ENCODE measurements at places on chromosomes 2 and 18.
A peak's percentile ranks its signal among the peaks of the same experiment; 100 is the strongest.

GRCh38 chr2:236753606-236754270, 184.1 kb downstream of the ACKR3 start:
- DNase-seq: no peak

DNA sequence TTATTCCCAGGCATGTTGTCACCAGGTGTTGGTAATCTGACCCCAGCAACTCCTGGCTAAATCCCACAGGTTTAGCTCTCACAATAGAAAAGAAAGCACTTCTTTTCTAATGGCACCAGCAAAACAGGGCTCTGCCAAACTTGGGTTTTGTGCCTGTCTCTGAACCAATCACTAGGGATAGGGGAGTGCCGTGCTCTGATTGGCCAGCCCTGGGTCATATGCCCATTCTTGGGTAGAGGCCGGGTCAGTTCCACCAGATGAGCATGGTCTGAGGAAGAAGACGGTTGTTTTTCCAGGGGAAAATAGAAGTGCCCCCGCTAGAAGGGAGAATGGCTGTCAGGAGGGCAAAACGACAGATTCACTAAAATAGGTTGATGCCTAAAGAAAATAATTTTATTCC, 14.7 kb downstream of the CDK15 start:
- DNase-seq: no peak

DNA sequence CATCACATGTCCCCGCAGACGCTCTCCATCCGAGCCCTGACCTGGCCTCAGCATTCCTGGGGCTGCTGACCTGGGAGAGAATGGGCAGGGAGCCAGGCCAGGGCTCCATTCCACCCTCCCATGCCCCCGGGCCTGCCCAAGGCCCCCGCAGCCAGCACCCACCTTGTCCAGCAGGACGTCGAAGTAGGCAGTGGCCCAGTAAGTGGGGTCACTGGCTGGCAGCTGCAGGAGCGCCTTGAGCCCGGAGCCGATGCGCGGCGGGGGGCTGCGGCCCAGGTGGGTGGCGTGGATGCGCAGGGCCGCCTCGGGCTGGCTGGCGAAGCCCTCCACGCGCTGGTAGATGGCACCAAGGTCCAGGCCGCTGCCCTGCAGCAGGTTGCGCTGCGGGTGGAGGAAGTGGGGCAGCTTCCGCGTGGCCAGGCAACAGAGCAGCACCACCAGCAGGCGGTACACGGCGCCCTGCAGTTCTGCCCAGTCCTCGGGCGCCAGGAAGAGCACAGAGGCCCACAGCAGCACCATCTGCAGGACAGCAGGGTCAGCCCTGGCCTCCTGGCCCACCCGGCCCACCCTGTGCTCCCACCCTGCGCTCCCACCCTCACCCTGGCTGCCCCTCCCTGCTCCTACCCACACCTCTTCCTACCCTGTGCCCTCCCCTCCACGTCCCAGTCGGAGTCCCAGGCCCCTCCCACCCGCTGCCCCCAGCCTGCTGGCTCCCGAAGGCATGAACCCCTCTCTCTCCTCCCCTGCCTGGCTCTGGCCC, 7.6 kb downstream of the MAB21L4 start:
- no peak for DNase-seq

DNA sequence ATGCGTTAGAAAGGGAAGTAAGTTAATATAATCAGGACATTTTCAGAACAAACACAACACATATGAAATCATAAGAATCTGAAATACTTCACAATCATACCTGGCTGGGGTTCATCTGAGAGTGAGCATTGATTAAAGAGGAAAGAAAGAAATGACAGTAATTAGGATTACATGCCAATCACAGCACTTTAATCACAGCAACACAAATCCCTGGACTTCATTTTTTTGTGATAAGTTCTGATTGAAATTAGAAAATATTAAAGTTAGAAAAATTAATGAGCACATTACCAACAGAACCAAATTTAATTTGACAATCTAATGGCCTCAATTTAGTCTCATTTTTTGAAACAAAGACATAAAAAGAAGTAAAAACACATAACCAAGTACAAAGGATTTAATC, 121.9 kb downstream of the LRP2 start:
- no peak for DNase-seq

GRCh38 chr2:221096706-221097567, 475.2 kb downstream of the EPHA4 start:
- DNase-seq: no peak

GRCh38 chr18:8930990-8931616, 171.4 kb upstream of the NDUFV2 start:
- DNase-seq: no peak

GRCh38 chr2:138867341-138867740, 87.2 kb upstream of the NXPH2 start:
- DNase-seq: no peak

GRCh38 chr2:234863043-234863934, 88.5 kb upstream of the SH3BP4 start:
- DNase-seq: no peak

GRCh38 chr2:241478166-241478565, 30.2 kb downstream of the STK25 start:
- DNase-seq: no peak

GRCh38 chr2:7045601-7046590, 128.7 kb downstream of the RNF144A start:
- no peak for DNase-seq

DNA sequence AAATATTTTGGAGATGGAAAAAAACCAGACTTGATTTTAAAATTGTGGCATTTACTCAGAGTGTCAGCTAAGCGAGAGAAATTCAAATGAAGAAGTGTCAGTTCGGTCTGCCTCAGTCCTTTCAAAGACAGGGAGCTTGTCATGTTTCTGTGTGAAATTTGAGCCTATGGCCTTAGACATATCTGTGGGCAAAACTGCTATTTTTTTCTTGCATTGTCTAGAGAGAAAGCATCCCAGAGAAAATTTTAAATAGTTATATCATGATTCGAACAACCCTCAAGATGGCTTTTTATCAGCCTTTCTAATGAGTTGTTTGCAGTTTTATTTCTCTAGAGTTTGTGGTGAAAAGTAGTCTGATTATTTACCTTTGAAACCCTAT, 50.2 kb upstream of the KCNE4 start:
- no peak for DNase-seq

DNA sequence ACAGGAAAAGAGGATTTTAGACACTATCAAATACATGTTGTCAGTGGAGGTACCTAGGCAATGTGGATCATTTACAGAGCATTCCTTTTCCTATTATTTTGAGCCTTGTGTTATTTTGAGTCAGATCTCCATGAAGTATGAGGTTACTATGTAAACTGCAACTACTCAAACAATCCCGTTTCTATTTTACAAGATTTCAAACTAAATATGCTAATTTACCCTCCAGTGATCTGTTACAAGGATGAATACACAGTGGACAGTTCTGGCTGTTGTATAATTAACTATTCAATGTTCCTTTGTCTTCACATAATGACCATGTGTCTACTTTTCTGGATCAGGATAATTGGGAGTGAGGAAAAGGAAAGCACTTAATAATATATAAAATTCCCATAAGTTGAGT, 4.6 kb downstream of the HOXD1 start:
- no peak for DNase-seq

- DNase-seq: no peak
These were observed 161.2 kb upstream of the LRP1B start for GRCh38 chr2:142291969-142292368.

GRCh38 chr2:71226096-71226964, 573 bp downstream of the PAIP2B start:
- peak; percentile 40 for DNase-seq

DNA sequence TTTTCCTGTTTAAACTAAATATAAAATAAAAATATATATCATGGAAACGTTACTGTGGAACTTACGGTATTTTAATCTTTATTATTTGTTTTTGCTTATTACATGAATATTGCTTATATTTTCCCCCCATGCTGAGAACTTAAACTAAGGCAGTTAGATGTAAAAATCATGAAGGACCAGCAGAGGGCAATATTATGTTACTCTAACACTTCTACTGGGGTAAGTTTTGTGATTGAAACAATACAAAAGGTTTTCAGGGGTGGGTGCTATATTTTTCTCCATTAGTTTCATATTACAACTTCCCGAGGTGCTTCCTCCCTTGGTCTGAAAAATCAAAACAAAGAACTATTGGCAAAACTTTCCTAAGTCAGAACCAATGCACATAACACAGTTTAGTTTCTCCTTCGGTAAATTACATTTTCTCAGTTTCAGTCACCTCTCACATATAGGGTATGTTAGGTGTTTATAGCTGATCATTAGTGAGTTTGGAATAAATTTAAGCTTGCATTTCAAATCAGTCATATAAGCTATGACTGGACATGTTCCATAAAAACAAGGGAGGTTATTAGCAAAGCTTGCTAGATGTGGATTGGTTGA, 54.8 kb downstream of the ZNF407 start:
- no peak for DNase-seq

- no peak for DNase-seq
These were observed 115.9 kb upstream of the FOSL2 start for GRCh38 chr2:28276807-28277206.

GRCh38 chr2:112706170-112706664, 14.6 kb upstream of the NT5DC4 start:
- peak; percentile 72 for DNase-seq

DNA sequence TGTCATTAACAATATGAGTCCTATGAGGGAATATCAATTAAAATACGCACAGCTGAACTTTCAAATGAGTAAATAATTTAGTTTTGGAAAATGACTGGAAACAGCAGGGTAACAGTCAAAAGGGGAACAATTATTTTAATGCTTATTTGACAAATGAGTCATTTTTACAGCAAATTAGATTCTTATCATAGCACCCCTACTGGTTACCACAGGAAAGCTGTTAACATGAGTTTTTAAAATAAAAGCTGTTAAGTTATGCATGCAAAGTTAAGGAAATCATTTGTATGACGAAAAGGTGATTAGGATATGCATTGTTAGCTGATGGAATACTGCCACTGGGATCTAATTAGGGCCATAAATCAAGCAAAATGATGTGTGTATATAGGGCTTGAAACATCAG, 435.1 kb upstream of the MEIS1 start:
- no peak for DNase-seq

DNA sequence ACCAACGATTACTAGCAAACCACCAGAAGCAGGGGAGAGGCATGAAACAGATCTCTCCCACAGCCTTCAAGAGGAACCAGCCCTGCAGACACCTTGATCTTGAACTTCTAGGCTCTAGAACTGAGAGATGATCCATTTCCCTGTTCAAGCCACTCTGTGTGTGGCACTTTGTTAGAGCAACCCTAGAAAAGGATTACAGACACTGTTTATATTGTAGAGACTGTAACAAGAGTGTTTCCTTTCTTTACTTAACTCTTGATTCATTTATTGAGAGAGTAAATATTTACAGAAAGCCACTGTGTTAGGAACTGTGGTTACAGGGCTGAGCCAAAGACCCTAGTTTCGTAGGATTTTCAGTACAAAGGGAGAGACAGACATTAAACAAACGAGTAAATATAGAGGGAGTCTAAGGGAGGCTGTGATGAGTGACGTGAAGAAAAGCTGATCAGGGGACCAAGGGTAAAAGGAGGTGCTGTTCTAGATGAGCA, 10.9 kb downstream of the CCDC68 start:
- DNase-seq: no peak

DNA sequence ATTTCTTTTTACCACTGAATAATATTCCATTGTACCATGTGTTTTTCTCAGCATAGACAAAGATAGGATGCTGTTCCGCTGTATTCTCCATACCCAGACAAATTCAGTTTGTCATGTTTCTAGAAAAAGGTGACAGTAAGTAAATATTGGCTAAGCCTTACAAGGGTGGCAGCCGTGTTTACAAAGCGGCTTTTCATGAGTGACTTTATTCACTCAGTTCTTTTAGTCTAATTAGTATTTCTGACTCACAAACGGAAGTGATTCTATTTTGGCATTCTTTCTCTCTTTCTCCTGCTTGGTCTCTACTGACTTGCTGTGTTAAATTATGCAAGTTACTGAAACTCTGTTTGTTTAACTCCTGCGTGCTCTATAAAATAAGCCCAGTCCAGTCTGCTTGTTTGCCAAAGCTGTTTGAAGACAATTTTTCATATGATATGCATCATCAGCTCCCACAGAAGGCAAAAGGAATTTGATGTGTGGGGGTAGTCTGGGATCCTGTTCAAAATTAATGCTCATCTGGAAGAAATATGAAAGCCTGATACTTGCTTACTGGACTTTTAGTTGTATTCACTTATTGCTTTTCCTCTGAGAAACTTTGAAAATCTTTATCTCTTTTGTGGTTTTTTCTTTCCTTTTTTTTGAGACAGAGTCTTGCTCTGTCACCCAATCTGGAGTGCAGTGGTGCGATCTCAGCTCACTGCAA, 2.3 kb upstream of the PLEKHH2 start:
- no peak for DNase-seq

DNA sequence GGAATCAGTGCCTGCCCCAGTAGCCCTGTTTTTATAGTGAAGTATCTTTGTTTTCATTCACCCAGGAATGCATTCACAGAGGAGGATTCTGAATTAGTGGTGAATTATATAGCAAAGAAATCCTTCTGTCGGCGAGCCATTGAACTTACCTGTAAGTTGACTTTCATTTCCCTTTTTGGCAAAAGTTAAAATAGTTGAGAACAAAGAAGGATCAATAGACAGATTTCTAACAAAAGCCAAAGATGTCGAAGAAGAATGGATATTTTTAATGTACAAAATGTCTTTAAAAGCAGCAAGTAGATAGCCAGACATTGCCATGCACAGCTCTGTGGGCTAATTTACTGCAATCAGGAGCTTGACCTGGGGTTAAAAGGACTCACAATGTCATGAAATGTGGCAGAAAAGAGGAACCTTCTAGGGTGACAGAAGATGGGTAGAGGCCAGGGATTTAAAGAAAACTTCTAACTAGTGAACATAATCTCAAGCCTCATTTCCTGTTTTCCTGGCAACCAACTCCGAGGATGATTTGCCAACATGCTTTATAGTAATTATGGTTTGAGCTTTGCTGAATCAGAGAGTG, 53.8 kb upstream of the TMEM87B start:
- DNase-seq: no peak

DNA sequence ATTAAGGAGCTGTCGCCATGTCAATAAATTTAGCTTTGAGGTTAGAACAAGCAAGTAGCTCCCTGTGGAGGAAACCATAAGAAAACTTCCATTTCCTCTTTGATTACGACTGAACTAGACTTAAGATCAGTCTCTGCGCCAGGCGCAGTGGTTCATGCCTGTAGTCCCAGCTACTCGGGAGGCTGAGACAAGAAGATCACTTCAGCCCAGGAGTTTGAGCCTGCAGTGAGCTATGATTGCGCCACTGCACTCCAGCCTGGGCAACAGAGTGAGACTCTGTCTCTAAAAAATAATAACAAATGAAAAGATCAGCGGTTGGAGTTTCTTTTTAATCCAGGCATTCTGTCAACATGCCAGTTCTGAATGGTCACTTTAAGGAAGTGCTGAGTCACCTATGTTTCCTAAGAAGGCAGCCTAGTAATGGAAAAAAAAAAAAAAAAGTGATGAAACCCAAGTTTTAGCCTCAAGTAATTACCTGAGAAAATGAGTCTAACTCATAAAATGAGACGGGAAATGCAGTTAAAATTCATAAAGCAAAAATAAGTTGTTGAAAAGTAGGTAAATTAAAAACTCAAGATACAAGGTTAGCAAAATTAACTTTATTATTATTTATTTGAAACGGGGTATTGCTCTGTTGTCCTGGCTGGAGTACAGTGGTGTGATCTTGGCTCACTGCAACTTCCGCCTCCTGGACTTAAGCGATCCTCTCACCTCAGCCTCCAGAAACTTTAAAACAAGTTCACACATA, 10.2 kb downstream of the C18orf32 start:
- no peak for DNase-seq
